ENCODE measurements at places on chromosomes 3 and 15.

DNA sequence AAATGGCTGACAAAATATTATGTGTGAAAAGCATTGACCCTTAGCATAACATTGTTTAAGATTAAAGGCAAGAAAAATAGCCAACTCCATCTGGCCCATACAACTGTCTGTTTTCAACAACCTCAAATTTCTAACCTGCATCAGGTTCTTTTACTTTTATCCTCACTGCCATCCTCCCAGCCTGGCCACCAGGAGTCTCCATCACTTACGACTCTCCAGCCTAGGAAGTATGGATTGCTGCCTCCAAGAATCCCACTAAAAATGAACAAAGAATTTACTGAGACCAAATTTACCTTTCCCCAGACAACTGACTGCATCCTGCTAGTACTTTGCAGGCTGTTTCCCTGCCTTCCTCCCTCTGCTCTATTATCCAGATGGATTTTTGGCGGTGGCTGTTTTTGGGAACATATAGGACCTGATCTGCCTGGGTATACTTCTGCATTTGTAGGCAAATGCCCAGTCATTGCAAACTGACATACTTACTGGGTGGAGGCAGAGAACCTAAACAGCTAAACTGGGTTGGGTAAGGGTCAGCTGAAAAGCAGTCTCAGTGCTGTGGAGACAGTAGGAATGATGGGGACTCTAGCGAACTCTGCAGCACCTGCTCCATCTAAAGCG, 144.2 kb downstream of the GHSR start:
- DNase-seq: no peak

GRCh38 chr15:81270781-81271491, 53.0 kb downstream of the STARD5 start:
- DNase-seq: peak; percentile 19

- no peak for DNase-seq
Measured at GRCh38 chr15:86663304-86663703, 583.6 kb downstream of the AGBL1 start.

- no peak for DNase-seq
Measured at GRCh38 chr15:51460796-51461195, 119.3 kb downstream of the GLDN start.

GRCh38 chr3:188749830-188750229, 421.9 kb upstream of the TPRG1 start:
- no peak for DNase-seq

GRCh38 chr15:91184441-91184840, 84.4 kb downstream of the SV2B start:
- no peak for DNase-seq

DNA sequence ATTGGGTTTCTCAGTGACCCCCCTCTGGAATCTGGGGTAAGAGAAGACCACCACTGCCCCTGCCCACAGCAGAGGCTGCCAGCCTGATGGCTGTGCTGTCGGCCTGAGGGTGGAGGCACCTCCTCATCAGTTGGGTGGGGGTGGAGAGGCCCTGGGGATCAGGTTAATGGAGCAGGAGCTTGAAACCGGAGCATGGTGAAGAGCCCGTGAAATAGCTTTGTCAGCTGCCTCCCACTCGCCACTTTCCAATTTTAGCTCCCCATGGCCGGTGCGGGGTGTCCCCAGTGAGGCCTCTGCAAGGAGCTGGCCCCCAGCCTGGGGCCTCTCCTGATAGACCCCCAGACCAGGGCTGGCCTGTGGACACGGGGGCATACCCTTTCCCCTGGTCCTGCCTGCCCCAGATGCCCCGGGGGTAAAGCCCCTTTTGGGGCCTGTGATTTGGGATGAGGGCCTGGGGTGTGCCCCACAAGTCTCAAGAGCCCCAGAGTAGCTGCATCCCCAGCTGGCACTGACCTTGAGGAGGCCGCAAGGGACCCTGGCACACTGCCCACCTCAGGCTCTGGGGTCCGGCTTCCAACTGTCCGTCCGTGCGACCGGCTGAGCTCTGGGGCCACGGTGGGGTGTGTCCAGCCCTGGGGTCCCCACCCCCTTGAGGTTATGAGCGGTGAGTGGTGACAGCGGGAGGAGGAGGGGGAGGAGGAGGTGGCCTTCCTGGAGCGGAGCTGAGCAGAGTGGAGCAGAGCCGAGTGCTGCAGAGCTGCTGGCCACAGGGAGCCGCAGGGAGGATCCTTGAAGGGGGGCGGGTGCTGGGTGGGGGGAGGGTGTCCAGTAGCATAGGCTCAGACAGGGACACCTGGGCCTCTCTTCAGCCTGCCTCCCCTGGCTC, at the start of gene HHATL:
TSS of gene HHATL (minus strand) at position 733 of the 886 bp plus-strand sequence. CDS start 1,972 bp downstream, outside the sequence.
- DNase-seq: no peak

GRCh38 chr3:4833471-4833870, 145.8 kb upstream of the BHLHE40 start:
- DNase-seq: no peak

GRCh38 chr15:40354408-40355171, 3.4 kb upstream of the DISP2 start:
- no peak for DNase-seq

DNA sequence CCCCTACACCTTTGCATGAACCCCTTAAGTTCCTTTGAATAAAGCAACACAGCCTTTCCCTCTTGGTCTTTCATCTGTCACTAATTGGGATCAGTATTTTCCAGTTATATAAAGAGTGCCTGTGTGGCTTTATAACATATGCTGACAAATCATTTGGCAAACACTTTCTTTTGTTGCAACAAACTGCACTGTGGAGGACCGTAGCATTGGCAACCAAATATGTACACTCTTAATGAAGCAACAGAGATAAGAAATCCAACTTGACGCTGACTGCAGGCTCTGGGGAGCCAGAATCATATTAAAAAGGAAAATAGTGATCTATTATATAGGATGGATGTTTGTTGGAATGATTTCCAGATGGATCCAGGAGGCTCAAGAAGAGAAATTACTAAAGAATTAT, 120.1 kb upstream of the PRICKLE2 start:
- DNase-seq: no peak

- DNase-seq: no peak
Measured at GRCh38 chr3:197889204-197889930, 60.6 kb upstream of the RPL35A start.

DNA sequence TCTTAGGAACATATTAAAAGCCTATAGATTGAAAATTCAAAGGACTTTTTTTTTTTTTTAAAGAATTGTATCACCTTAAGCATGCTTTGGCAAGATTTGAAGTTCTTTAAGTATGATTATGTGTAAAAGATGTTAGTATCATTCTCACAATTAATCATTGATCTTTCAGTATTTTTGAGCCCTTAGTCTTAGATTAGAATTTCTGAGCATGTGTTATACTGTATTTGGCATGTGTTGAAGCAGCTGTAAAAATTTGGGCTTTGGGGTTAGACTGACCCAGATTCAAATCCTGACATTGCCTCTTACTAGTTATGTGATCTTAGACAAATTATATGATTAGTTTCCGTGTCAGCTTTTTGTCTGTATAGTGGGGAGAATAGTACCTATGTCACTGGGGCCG, 6.3 kb downstream of the OXSR1 start:
- no peak for DNase-seq

DNA sequence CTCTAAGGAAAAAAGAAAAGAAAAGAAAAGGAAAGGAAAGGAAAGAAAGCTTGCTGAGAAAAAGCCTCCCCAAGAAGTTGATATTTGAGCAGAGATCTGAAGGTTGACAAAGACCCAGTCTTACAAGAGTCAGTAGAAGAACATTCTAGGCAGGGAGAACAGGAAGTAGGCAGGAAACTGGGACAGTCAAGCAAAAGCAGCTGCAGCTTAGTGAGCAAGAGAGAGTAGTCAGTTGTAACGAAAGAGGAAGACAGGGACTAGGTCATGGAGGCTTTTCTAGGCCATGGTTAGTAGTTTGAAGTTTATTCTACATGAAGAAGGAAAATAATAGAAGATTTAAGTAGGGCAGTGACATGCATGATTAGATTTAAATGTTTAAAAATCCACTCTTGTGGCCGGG, 31.8 kb upstream of the KLHL6 start:
- DNase-seq: no peak

DNA sequence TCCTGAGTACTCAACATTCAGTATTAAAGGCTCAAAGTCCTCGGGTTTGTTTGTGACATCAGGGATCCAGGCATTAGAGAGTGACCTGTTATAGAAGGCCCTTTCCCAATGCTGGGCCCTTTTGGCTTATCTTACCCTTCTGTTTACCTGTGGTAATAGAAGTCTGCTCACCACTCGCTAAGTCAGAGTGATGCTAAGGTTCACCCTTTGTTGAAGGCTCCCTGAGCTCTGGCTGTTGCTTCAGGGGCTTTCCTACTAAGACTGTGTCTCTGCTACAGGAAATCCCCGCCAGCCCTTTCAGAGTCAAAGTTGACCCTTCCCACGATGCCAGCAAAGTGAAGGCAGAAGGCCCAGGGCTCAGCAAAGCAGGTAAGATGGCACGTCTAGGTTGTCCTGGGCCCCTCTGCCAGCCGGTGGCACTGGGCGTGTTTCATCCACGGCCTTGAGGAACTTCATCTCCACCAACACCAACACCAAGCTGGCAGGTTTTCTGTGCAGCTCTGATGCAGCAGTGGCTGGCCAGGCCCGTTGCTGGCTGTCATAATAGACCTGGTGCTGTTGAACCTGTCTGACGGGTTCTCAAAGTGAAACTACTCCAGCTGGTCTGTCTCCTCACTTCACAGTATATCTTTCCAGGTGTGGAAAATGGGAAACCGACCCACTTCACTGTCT, 99.1 kb downstream of the DNASE1L3 start:
- DNase-seq: no peak

GRCh38 chr15:63918317-63918672, 84.5 kb upstream of the HERC1 start:
- DNase-seq: no peak

- DNase-seq: no peak
Measured at GRCh38 chr3:52800079-52800478, 5.5 kb downstream of the ITIH3 start.
